ENCODE measurements at places on chromosomes 4 and X.
A peak's percentile ranks its signal among the peaks of the same experiment; 100 is the strongest.

GRCh38 chr4:183284965-183285364, 35.1 kb downstream of the CLDN22 start:
- DNase-seq = no peak

GRCh38 chr4:13294961-13295605, 189.1 kb downstream of the RAB28 start:
- no peak for DNase-seq

DNA sequence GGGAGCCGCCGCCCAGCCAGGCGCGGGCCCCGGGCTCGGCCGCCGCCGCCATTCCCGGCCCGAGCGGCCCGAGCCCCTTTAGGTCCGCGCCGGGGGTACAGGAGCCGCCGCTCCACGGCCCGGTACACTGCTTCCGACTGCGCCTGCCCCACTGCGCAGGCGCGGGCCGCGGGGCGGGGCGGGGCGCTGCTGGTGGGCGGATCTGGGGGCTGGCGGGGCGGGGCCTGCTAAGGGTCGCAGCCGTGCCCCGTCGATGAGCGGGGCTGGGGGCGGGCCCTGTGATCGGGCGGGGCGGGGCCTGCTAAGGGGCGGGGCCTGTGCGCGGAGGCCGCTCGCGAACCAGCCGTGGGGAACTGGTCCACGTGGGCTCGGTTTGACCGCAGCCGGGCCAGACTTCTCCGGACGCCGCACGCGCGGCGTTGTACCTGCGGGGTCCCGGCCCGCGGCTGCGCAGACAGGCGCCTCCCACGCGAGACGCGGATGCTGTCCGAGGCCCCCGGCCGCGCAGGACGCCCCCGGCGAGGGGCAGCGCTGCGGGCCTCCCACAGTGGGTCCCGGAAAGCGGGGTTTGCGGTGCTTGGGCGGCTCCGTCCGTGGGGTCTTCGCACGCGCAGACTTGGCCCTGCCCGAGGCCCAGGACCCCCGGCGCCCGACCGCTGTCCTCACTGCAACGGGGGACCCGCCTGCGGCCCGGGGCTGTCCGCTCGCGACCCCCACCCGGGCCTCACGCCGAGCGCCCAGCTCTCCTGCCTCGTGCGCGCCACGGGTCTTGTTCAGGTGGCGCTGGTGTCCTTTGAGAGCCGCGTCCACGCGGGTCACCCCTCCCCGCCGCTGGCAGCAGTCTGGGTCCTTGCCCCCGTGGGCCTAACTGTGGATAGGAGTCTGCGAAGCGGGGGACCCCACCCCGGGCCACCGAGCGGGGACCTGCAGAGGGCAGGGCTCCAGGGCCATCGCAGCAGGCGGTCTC, at the start of gene DGKQ:
Gene DGKQ (minus strand): TSS at position 139 of the 967 bp plus-strand sequence. CDS start 87 bp downstream, at position 52.
- DNase-seq = peak; percentile 47

GRCh38 chrX:97756879-97757278, 873.2 kb downstream of the RPA4 start:
- no peak for DNase-seq

- no peak for DNase-seq
Observed at GRCh38 chrX:154981116-154981411, 41.5 kb downstream of the F8 start.

DNA sequence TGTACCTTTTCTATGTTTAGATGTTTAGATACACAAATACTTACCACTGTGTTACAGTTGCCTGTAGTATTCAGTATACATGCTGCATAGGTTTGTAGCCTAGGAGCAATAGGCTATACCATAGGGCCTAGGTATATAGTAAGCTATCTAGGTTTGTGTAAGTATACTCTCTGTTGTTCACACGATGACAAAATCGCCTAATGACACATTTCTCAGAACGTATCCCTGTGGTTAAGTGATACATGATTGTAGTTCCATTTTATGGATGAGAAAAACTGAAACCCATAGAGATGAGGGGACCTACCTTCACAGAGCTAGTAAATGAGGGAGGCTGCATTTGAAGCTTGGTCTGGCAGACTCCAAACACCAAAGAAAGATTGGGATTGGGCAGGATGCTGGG, 79.4 kb upstream of the EFNB1 start:
- no peak for DNase-seq

- DNase-seq = no peak
Observed at GRCh38 chrX:118325453-118325852, 20.5 kb upstream of the WDR44 start.

- DNase-seq = no peak
Observed at GRCh38 chr4:100736641-100737451, 219.0 kb upstream of the EMCN start.

DNA sequence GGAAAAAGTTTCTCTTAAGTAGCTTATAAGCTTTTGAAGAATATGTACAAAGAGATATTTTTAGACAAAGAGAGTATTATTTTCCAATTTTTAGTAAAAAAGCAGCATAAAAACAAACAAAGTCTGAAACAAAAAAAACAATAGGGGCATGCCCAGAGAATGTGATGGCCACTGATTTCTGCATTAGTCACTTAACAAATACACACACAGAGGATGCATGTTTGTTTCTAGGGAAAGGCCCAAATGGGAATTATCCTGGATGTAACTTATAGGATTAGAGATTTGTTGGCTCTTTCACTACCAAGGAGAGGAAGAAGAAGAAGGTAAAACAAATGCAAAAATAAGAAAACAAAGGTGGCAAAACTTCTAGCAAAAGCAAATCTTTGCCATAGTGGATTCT, 95.9 kb upstream of the SCOC start:
- no peak for DNase-seq

GRCh38 chr4:38987491-38987890, 44.7 kb downstream of the TMEM156 start:
- no peak for DNase-seq

DNA sequence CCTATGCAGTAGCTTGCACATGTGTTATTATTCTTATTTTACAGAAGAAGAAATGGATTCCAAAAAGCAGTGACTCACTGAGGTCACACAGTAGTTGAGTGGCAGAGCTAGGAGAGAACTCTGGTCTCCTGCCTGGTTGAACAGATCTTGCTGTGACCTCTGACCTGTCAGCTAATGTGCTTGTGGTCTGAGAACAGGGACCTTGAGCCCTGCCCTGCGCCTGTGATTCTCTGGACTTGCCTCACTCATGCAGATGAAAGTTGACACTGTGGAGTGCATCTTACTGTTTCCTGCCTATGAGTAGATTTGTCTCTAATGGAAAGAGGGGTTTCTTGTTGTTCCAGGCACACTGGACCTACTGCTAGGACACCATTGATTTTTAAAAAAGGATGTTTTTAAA, 32.3 kb downstream of the ETNPPL start:
- DNase-seq = no peak

GRCh38 chr4:79869597-79870237, 203.3 kb downstream of the ANTXR2 start:
- no peak for DNase-seq

- no peak for DNase-seq
Observed at GRCh38 chr4:54254116-54254914, 25.2 kb downstream of the PDGFRA start.

DNA sequence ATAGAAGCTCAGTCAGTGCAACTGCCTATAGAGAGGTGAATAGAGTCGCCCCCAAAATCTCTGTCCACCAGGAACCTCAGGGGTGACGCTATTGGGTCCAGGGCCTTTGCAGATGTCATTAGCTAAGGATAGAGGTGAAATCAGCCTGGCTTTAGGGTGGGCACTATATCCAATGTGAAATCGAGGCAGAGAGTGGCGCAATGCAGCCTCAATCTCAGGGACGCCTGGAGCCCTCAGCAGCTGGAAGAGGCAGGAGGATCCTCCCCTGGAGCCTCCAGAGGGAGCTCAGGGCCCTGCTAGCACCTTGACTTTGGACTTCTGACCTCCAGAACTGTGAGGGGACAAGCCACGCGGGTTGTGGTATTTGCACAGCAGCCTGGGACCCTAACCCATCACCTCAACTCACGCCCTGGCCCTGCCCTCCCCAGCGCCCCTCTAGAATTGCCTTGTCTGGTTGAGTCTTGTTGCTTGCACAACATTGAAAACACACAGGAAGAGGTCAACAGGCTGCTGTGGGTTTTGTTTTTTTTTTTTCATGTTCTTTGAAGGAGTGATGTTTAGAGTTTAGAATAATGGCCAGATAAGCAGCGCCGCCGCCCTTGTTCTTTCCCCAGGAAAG, 89.4 kb upstream of the PSAPL1 start:
- DNase-seq = no peak

DNA sequence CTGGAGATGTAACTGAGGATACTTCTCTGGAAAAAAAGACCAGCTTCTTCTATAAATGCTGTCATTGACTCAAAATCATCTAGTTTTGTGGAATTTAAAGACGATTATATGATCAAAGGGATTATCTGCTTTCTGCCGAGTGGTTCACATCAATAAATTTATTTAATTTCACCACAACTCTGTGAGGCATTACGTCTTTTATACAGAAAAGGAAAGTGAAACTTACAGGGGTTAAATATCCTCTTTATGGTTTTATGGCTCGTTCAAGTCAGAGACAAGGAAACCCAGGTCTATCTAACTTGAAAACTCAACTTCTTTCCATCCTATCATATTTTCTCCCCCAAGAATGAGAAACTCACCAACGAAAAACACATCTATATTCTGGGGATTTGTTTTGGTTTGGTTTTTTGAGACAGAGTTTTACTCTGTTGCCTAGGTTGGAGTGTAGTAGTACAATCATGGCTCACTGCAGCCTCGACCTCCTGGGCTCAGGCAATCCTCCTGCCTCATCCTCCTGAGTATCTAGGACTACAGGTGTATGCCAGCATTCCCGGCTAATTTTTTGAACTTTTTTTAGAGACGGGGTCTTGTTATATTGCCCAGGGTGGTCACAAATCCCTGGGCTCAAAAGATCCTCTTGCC, 377.9 kb upstream of the EMCN start:
- no peak for DNase-seq

- no peak for DNase-seq
Observed at GRCh38 chr4:78324625-78325024, 226.9 kb upstream of the ANXA3 start.

DNA sequence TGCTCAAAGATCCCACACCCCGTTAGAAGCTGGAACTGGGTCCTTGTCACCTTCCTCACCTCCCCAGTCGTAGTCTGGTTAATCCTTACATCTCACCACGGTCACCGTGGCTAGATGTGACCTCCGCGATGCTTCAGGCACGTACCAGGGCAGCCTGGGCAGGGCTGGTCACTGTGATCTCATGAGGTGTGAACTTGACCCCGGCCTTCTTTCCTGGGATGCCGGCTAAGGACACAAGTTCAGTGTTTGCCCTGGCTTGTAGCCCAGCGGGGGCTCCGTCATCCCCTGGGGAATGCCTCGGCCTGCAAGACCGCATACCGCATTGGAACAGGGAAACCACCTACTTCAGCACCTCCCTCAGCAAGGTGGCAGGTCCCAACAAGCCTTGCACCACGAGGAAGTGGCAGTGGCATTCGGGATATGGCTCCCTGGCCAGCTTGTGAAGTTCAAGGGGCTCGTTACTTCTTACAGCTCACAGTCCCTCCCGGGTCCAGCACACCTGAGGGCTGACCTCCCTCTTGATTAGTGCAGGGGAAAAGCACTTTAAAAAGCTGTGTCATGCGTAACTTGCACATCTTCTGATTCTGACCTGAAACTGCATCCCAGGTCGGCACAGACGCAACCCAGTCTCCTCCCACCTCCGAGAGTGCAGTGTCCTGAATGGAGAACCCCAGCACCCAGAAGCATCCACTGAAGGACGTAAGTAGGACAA, 25.9 kb downstream of the NOP14 start:
- DNase-seq = no peak

DNA sequence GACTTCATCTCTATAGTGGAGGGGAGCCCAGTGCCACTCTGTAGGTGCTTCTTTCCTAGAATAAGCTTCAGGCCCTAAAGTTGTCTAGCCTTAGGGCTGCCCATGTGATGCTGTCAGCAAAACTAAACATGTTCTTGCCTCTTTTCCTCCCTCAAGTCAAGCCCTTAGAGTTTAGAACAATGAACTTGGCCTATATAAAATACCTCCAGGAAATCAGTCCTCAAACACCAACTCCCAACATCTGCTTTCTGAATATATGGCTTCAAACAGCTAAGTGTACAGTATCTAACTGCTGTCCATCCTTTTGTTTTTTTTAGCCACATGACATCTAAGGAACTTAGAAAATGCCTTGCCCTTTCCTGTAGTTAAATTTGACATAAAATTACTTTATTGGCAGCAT, 91.0 kb downstream of the MAMLD1 start:
- no peak for DNase-seq

DNA sequence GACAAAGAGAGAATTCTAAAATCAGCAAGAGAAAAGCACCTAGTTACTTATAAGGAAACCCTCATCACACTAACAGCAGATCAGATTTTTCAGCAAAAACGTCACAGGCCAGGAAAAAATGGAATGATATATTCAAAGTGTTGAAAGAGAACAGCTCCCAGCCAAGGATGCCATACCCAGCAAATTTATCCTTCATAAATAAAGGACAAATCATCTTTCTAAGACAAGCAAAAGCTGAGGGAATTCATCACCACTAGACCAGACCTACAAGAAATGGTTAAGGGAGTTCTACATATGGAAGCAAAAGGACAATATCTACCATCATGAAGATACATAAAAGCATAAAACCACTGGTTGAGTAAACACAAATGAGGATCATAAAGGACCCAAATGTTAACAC, 53.6 kb downstream of the MANBA start:
- DNase-seq = no peak

- DNase-seq = no peak
Observed at GRCh38 chr4:26334366-26334765, 13.6 kb downstream of the RBPJ start.

GRCh38 chr4:54318904-54319303, 89.8 kb downstream of the PDGFRA start:
- no peak for DNase-seq

GRCh38 chr4:89836897-89837384, at the start of gene SNCA:
SNCA (minus strand) TSS chr4:89837161; CDS start chr4:89835667, 1,494 bp downstream.
- peak; percentile 61 for DNase-seq

GRCh38 chrX:115268421-115268820, 21.1 kb upstream of the LUZP4 start:
- no peak for DNase-seq

- DNase-seq = no peak
Observed at GRCh38 chrX:66675541-66675940, 36.7 kb upstream of the EDA2R start.

GRCh38 chr4:89158884-89159503, 47.7 kb downstream of the TIGD2 start:
- no peak for DNase-seq

- DNase-seq = no peak
Observed at GRCh38 chr4:149738156-149738555, 77.5 kb downstream of the IQCM start.

DNA sequence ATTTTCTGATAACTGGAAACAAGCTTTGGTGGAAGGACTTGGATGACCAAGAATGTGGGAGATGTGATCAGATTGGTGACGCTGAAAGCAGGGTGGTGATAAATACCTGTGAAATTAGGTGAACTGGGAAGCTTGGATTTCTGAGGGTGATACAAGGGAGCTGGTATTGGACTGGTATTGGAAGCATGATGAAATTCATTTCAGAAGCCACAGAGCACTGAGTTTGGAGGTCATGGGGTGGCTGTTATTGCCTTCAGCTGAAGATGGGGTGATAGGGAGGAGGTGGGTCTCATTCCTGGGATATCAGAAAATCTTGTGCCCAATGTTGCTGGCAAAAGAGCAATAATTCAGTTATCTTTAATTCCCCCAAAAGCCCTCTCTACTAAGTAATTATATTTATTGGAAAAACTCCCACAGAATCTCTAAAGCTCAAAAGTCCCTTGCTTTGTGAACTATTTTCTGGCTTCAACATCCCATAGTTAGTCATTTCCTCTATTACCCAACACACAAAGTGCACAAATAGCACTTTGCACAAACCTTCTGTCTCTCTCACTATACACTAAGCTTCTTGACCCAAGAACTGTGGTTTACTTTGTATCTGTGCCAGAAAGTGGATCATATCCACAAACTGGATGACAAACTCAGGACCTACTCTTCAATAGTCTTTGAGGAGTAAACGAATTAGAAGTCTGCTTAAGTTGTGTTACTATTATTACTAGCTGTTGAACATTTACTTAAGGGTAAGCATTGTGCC, 23.1 kb upstream of the CAMK2D start:
- DNase-seq = no peak

Measured in NCI-H1092 (cell line).